ENCODE measurements at places on chromosomes 5 and 9. TPM values are rescaled to one million over a fixed set of nuclear protein-coding genes. Genes with fewer than 3 reads are reported as not detected.

GRCh38 chr9:38620483-38621433 is at the start of gene ANKRD18A:
Gene ANKRD18A (minus strand): TSS chr9:38620596. CDS start chr9:38620285, 311 bp downstream.
- peak; percentile 48 for DNase-seq

The TLE1 gene
- 0.12 TPM for total RNA-seq

DNA sequence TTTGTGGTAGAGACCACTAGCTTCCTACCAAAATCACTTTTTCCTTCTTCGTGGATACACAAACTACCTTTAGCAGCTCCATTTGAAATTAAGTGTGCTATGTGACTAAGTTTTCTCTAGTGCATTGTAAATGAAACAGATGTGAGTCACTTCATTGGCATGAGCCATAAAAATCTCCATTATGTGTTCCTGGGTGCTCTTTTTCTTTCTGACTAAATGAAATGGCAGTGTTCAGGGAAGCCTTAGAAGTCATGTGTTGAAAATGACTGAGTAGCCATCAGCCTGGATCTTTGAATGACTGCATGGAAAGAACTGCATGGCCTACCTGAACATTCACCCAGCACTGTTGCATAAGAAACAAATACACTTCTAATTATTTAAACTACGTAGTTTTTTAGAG is 107.9 kb downstream of the NDUFAF2 start:
- no peak for DNase-seq

DNA sequence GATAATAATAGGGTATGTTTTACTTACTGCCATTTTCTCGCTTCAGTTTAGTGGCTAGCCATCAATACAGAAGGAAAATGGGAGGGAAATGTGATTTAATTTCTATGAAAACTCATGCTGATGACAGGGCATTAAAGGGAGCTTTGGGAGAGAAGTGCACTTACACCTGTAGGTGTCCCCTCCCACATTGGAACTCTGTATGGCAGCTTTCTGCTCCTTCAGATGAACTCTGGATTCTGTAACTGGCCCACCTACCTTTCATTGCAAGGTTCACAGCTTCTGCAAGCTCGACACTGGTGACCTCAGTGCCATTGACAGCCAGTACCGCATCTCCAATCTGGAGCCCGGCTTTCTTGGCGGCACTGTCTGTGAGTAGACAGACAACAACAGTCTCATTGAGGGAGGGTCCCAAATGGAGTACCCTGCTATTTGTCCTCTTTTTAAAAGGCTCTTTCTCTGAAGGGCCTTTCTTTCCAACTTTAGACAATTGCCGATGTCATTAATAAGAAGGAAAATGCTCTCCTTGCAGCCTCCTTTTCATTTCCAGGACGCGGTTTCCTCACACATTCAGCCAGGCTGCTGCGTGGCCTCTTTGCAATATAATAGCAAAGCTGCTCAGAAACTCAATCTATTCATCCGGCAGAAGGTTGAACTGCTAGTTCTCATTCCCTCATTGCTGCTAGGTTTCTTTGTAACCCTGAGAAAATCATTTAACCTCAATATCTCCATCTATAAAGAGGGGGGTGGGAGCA is 63.6 kb downstream of the NUDT12 start:
- no peak for DNase-seq

- no peak for DNase-seq
Observed at GRCh38 chr5:73426034-73426433, 22.5 kb downstream of the FOXD1 start.

GRCh38 chr5:140468188-140468587 is 66.6 kb downstream of the ANKHD1 start:
- DNase-seq = no peak

DNA sequence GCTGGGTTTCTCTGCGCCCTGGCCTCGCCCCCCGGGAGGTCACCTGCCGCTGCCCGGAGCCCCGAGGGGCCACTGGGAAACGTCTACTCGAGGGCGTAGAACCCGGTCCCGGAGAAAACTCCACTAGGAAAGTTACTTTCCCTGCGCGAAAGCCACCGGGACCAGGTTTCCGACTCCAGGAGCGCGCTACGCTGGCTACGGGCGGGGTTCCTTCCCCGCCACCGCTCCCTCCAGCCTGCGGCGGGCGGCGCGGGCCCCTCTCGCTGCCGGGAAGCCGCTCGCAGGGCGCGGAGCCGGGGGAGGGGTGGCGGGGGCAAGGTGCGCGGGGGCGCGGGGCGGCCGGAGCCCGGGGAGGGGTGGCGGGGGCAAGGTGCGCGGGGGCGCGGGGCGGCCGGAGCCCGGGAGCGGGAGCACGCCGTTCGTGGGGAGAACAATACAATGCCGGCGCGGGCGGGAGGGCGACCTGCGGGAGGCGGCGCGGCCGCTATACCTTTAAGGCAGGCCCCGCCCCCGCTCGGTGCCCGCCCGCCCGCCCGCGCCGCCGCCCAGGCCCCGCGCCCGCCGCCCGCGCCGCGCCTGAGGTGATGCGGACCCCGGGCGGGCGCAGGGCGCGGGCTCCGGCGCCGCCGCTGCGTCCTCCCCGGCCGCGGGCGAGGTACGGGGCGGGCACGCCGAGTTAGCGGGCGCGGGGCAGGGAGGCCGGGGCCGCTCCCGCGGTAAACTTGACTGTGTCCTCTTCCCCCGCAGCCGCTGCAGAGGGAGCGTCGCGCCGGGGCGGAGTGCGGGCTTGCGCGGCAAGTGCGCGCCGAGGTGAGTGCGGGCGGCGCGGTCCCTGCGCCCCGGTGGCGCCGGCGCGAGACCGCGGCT is 278.1 kb downstream of the AOPEP start:
- peak; percentile 32 for DNase-seq

GRCh38 chr5:88214655-88215054 is 54.0 kb downstream of the TMEM161B start:
- DNase-seq = no peak

The ADAMTS19 gene
- not detected for total RNA-seq

GRCh38 chr9:38421498-38422211 is 2.6 kb downstream of the IGFBPL1 start:
- DNase-seq = no peak

- no peak for DNase-seq
Observed at GRCh38 chr9:131018621-131019020, 9.6 kb downstream of the LAMC3 start.

- DNase-seq = no peak
Observed at GRCh38 chr5:167244583-167244982, 1046.9 kb upstream of the WWC1 start.

DNA sequence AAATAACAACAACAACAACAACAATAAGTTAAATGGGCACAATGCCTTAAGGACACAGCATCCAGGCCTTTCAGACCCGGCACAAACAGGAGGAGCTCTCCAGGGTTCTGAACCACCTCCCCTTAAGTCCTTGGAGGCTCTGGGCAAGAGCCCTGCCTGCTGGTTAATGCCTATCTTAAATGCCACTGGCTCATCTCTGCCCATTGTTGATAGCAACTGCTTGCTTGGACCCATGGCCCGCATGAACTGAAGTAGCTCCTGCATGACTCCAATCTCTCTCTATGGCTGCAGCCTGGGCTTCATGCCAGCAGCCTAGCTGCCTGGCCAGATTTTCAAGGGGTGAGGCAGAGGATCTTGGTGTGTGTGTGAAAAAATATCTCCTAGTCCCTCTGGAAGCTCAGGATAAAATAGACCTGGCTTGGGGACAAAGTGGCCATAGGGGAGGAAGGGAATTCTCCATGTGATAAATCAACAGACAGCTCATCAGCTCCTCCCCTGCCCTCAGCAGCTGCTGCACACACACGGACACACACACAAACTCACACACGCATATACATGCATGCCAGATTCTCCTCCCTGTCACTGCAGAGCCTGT is 27.4 kb downstream of the FAM219A start:
- no peak for DNase-seq

DNA sequence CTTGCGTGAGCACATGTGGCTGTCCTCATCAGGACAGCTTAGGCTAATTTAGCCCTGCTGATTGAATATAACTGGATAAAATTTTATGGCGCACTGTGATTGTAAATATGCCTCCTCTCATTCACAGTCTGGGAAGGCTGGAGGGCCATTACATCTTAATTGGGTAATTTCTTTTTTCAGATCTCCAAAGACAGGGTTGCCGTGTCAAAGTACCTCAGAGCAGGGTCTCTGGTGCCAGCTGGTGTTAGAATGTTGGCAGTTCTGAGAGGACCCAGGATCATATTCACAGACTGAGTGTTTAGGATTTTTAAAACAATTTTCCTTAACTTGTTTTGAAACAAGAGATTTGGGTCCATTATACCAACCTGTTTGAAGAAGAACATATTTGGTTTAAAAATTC is 455.7 kb upstream of the TLE4 start:
- DNase-seq = no peak

The PCDHA12 gene
- not detected for total RNA-seq

DNA sequence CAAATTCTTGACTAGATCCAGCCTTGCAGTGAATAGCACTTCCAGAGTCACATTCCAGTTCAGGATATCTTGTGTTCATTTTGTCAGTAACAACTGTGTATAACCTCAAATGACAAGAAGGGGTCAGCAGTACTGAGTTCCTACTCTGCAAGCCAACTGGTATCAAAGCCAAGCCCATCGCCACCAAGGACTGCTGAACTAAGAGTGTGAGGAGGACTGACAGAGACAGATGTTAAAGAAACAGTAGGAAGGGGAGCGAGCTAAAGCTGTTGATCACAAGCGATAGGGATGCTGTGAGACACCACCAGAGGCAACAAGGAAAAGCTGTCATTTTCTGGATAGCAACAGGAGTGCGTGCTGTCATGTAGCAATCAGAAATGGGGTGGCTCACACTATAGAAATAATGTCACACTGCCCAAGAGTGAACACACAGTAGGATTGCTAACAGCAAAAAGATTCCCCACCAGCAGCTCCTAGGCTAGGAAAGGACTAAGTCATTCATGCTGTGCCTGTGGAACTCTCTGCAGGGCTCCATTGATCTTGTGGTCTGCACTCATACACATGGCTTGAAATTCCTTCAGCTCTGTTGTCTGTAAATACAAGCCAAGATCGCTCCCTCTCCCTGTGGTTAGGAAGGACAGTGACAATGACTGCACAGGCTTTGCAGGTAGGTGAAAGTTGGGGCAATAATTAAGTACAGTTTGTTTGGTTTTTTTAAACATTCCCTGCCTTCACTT is 658.6 kb downstream of the NR2F1-AS1 start:
- no peak for DNase-seq

GRCh38 chr5:43514471-43514815 is 505 bp downstream of the C5orf34 start:
- DNase-seq = no peak

DNA sequence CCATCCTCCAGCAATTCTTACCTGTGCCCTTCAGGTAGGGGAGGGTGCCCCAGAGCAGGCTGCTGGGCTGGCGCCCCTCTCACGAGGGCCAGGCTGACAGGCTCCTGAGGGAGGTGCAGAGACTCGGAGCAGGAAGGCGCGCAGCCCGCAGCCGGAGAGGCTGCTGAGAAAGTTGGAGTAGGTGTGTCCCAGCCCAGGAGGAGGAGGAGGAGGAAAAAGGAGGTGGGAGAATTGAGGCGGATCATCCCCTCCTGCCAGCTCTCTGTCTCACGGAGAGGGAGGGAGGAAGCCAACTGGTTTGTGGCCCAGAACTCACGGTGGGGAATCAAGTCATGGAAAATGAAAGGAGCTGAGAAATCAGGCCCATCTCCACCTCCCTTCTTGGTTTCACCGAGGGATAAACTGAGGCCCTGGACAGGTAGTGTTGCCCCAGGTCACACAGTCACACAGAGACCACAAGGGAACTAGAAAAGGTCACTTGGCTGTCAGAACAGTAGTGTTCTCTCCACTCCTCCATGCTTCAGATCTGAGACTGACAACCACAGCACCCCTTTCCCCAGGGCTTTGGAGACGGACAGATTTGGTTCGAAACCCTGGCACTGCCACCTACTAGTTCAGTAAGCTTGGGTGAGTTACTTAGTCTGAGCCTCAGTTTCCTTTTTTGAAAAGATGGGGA is at the start of gene FAT2:
FAT2 (minus strand) TSS at position 188 of the 676 bp plus-strand sequence. CDS start 22,400 bp downstream, outside the sequence.
- DNase-seq = no peak

DNA sequence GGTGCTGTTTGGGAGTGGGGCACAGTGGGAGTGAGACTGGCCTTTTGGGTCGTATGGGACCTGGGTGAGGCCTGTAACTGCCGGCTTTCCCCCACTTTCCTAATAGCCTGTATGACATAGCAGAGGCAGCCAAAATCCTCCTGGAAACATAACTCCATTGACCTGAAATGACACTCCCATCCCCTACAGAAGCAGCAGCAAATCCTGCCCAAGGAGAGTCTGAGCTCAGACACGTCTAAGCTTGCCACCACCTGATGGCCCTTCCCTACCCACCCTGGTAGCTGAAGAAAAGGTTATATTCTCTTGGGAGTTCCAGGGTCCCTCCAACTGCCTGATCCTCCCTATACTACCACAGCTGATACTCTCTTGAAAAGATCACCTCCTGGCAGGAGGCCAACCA is 179.8 kb upstream of the ARRDC3 start:
- no peak for DNase-seq

- no peak for DNase-seq
Observed at GRCh38 chr5:150052226-150052955, 34.0 kb downstream of the CSF1R start.

- no peak for DNase-seq
Observed at GRCh38 chr9:92036756-92037155, 78.5 kb downstream of the SPTLC1 start.

The DBH gene
- not detected for total RNA-seq

DNA sequence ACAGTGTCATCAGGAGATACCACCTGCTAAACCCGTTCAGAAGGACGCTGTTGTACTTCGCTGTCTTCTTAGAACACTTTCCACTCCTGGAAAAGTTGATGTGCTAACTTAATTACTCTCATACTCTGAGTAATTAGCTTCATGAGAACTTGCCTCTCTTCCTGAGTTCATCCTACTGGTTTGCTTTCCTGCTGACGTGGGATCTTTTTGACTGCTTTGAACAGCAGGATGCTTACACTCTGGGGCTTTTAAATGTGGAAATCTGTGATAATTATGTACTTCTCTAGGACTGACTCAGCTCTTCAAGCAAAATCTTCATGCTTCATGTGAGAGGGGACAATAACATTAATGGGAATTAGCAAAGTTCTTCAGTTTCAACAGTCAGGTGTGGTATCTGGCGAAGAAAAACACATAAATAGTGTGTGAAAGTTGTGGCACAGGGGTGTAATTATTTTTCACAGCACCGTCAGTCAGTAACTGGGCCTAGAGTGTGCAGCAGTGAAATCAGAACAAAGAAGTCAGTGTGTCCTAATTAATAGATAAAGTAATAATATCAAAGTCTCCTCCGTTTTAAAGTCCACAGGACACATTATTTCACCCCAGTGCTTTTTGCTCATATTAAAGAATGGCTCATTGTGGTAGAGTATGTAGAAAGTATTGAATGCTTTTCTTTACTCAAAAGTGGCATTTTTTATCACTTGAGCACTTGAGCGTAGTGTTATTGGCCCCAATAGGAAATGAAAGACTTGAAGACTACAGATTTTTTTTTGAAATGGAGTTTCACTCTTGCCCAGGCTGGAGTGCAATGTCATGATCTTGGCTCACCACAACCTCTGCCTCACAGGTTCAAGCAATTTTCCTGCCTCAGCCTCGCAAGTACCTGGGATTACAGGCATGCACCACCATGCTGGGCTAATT is 140.9 kb upstream of the DMRT1 start:
- no peak for DNase-seq

The FOXD4L6 gene
- total RNA-seq = 0.16 TPM

The PCDHB16 gene
- total RNA-seq = not detected

GRCh38 chr9:93223260-93224180 is 39.6 kb downstream of the WNK2 start:
- no peak for DNase-seq

GRCh38 chr9:84925225-84925872 is 255.8 kb downstream of the NTRK2 start:
- DNase-seq = no peak

- DNase-seq = no peak
Observed at GRCh38 chr5:4781299-4781698, 358.8 kb upstream of the ADAMTS16 start.

The HAVCR1 gene
- 2.4 TPM for total RNA-seq

The ENTREP1 gene
- total RNA-seq = not detected

The OR13C8 gene
- not detected for total RNA-seq

The CYSRT1 gene
- total RNA-seq = 0.49 TPM

GRCh38 chr5:56964173-56964572 is 12.2 kb upstream of the MIER3 start:
- no peak for DNase-seq

Data from activated T-helper 1 cell treated with anti-CD3 and anti-CD28 coated beads, Interleukin-12 subunit alpha, Interleukin-12 subunit beta, Interleukin-2, Interleukin-4 antibody, amounts not matched to agents 30 ng/mL and 10 ng/mL and 1 ng/mL, durations not matched to agents 14 hours and 24 hours and 36 hours (primary cell).